ENCODE measurements at places on chromosomes 2 and 18. TPM values are rescaled to one million over a fixed set of nuclear protein-coding genes. Genes with fewer than 3 reads are reported as not detected.

Gene RAB1A
- 233 TPM for polyA plus RNA-seq

Gene AFF3
- polyA plus RNA-seq = 6.4 TPM

Gene TUBA4B
- not detected for polyA plus RNA-seq

Gene SLC38A11
- 1.0 TPM for polyA plus RNA-seq
